ENCODE measurements at places on chromosomes 2 and 18.

DNA sequence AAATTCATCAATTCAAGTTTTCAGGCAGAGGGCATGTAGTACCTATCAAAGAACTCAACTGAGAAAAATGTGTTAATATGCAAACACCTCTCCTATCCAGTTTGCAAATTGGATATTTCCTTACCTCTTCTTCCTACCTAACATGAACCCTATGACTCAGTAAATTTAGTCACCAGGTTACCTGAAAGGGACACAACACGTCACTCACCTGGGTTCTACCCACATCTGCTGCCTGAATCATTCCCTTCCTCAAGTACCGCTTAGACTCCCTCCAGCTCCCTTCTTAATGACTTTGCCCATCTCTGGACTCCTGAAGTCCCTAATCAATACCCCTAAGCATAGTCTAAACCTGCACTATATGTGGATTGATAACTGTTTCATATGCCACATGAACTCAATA, 10.4 kb downstream of the ANKRD44 start:
- H3K27ac ChIP-seq, result no peak overlapping the region
- H3K27me3 ChIP-seq, result no peaks in the 10 kb centered on the region
- H3K4me1 ChIP-seq, result no peaks in the 10 kb centered on the region
- no peak for DNase-seq
- no peak overlapping the region for H3K4me3 ChIP-seq
- no peaks in the 10 kb centered on the region for H3K36me3 ChIP-seq

GRCh38 chr2:189318761-189319160, 122.5 kb upstream of the WDR75 start:
- no peak overlapping the region for H3K4me3 ChIP-seq
- no peak overlapping the region for H3K27ac ChIP-seq
- no peaks in the 10 kb centered on the region for H3K36me3 ChIP-seq
- no peaks in the 10 kb centered on the region for H3K27me3 ChIP-seq
- DNase-seq, result no peak
- H3K4me1 ChIP-seq, result no peaks in the 10 kb centered on the region

DNA sequence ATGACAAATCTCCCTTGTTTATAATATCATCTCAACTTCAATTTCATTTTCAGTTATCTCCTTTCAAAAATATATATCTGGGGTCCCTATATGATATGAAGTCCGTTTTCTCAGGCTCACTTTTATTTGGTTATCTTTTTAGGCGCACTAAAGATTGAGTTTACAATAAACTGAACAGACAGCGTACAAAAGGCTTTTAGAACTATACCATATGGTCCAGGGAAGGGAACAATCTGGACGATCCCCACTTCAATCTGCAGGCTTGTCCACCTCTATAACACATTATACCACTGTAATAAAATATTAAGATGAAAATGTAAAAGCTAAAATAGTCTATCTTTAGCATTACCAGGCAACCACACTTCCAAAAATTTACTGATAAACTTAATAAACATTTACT, 289.9 kb downstream of the ZEB2 start:
- no peak overlapping the region for H3K27ac ChIP-seq
- no peaks in the 10 kb centered on the region for H3K27me3 ChIP-seq
- DNase-seq, result no peak

- H3K4me3 ChIP-seq, result no peak overlapping the region
- no peaks in the 10 kb centered on the region for H3K36me3 ChIP-seq
- no peaks in the 10 kb centered on the region for H3K27me3 ChIP-seq
- H3K27ac ChIP-seq, result no peak overlapping the region
- no peaks in the 10 kb centered on the region for H3K4me1 ChIP-seq
- no peak for DNase-seq
These were observed 359.1 kb downstream of the MEIS1 start for GRCh38 chr2:66794070-66794469.

DNA sequence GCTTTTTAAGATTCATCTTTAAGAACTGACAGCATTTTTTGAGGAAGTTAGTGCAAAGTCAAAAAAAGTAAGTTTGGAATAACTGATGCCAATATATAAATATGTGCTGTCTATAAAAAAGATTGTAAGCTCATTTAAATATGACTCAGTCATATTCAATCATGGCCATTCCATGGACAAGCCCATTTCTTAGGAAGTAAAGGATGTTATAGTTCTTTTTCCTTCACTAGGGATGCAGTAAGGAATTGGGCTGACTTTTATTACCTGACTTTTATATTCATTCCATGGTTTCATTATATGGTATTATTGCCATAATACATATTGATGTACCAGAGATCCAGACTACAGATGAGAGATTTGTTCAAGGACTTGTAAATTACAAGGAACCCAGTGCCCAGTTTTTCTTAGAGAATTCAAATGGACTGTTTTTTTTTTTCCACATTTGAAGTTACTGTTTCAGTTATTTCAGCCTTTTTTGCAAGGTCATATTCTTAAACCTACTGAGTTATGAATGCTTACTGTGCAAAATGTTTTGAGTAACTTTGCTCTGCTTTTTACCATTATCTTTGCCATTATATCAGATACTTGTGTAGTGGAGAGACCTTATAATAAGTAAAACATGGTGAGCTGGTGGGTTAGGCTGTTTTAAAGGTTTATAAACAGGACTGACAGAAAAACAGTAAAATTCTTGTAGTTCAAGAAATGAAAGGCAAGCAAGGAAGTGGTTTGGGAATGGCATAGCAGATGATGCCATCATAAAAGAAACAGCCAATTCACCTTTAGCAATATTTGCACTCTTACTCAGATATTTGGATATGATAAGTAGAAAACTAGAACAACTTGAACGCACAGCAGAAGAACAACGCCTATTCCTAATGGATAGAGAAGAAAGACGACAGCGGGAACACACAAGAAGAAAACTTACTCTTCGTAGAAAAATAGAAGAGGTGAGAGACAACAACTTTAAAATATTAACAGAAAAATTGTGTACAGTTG, 7.6 kb downstream of the FSIP2 start:
- H3K27ac ChIP-seq, result peak overlapping the region; percentile 61
- H3K4me1 ChIP-seq, result no peaks in the 10 kb centered on the region
- H3K27me3 ChIP-seq, result no peaks in the 10 kb centered on the region
- DNase-seq, result no peak

- H3K4me3 ChIP-seq, result no peak overlapping the region
- no peak for DNase-seq
- no peaks in the 10 kb centered on the region for H3K4me1 ChIP-seq
These were observed 136.9 kb downstream of the CYP26B1 start for GRCh38 chr2:72010647-72011369.

DNA sequence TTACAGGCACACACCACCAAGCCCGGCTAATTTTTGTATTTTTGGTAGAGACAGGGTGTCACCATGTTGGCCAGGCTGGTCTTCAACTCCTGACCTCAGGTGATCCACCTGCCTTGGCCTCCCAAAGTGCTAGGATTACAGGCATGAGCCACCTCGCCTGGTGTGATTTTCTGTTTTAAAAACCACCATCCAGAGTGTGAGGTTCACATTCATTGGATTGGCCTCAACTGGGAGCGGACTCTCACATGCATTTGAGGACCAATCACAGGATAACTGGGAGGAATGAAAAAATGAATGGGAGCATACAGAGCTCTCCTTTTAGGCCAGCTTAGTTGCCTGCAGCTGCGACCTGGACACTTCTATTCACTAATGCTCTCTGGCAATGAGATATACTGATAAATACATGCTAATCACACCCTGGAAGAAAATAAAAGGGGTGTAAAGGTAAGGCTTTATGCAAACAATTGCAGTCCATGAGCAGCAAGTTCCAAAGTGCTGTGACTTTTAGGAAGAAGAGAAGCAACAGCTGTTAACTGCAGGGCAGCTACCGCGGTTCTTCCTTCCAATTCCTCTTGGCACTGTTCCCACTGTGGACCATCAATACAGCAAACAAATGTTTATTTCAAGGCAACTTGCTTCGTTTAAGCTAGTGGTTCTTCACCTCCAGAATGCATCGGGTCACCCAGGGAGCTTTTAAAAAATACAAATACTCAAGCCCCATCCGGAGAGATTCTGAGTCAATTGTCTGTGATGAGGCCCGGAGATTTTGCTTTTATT, 49.5 kb upstream of the FZD5 start:
- no peak overlapping the region for H3K4me3 ChIP-seq
- H3K4me1 ChIP-seq, result peaks cover 13% of the 10 kb centered on the region
- no peaks in the 10 kb centered on the region for H3K27me3 ChIP-seq
- no peaks in the 10 kb centered on the region for H3K36me3 ChIP-seq

DNA sequence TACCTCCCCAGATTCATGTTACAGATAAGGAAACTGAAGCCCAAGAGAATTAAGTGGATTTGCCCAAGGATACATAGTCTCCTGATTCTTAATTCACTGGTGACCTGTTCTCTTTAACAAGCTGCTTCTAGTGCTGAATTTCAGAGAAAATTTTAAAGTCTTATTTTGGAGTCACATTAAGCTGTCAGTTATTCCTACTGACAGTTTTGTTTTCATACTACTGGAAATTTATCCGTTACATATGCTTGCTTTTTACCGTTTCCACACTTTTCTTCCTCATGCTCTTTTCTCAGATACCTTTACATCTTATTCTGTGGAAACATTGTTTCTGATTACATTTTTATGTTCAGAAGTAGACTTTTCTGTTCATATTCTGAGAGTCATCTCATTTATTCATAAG, 1.3 kb downstream of the MOB4 start:
- H3K4me1 ChIP-seq, result peaks cover 15% of the 10 kb centered on the region
- H3K27ac ChIP-seq, result no peak overlapping the region
- no peak for DNase-seq

DNA sequence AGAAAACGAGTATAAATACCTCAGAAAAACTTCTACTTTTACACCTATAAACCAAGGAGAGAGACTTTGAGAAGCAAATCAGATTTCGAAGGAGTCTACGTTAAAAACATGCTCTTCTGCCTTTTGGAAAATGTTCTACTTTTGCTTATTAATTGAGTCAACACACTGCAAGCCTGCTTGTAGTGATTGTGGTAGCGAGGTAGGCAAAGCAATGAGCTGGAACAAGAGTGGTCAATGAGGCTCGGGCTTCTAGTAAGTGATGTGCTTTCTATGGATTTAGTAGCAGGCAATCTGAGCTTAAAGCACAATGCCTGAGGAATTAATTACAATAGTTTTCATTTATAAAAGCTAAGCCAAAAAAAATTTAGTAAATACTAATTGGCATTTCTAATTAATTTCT, 103.4 kb upstream of the TFCP2L1 start:
- no peaks in the 10 kb centered on the region for H3K4me1 ChIP-seq

- H3K4me1 ChIP-seq, result no peaks in the 10 kb centered on the region
- no peak overlapping the region for H3K27ac ChIP-seq
- H3K4me3 ChIP-seq, result no peak overlapping the region
- no peaks in the 10 kb centered on the region for H3K36me3 ChIP-seq
- no peak for DNase-seq
These were observed 68.3 kb downstream of the NEB start for GRCh38 chr2:151665959-151666358.

GRCh38 chr2:105804266-105804665, 59.6 kb downstream of the NCK2 start:
- H3K4me1 ChIP-seq, result peaks cover 41% of the 10 kb centered on the region
- H3K27ac ChIP-seq, result peak overlapping the region; percentile 63
- no peaks in the 10 kb centered on the region for H3K36me3 ChIP-seq
- H3K4me3 ChIP-seq, result no peak overlapping the region
- no peaks in the 10 kb centered on the region for H3K27me3 ChIP-seq
- DNase-seq, result no peak

DNA sequence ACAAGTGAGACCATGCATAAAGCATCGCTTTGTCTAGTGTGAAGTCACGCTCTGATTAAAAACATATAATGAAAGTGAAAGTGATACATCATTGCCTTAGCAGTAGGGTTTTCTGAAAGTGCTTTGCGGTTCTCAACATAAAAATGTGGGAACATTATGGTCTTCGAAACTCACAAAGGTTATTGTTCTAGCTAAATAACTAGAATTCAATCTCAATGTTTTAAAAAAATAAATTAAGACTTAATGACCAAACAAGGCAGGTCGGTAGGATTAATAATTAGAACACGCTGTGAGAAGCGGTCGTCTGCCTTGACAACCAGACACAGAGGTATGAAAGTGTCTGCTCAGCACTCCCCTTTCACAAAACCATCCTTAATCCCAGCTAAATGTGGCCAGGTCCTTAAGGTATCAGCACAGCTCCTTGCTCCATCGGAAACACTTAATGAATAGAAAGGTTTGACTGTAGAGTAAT, 42.2 kb downstream of the KLHL14 start:
- H3K36me3 ChIP-seq, result no peaks in the 10 kb centered on the region
- H3K27ac ChIP-seq, result no peak overlapping the region
- no peaks in the 10 kb centered on the region for H3K27me3 ChIP-seq

- H3K27me3 ChIP-seq, result no peaks in the 10 kb centered on the region
- no peaks in the 10 kb centered on the region for H3K36me3 ChIP-seq
- no peak overlapping the region for H3K27ac ChIP-seq
These were observed 1223.1 kb upstream of the ZEB2 start for GRCh38 chr2:145743011-145743410.
